ENCODE measurements at places on chromosomes 2 and 18.

GRCh38 chr18:58997811-58998337, 133.2 kb downstream of the ZNF532 start:
- DNase-seq = peak; percentile 69

- no peak for DNase-seq
These were observed 235.3 kb upstream of the PXDN start for GRCh38 chr2:1979569-1979968.

- DNase-seq = no peak
These were observed 749.3 kb upstream of the HS6ST1 start for GRCh38 chr2:129067953-129068352.

DNA sequence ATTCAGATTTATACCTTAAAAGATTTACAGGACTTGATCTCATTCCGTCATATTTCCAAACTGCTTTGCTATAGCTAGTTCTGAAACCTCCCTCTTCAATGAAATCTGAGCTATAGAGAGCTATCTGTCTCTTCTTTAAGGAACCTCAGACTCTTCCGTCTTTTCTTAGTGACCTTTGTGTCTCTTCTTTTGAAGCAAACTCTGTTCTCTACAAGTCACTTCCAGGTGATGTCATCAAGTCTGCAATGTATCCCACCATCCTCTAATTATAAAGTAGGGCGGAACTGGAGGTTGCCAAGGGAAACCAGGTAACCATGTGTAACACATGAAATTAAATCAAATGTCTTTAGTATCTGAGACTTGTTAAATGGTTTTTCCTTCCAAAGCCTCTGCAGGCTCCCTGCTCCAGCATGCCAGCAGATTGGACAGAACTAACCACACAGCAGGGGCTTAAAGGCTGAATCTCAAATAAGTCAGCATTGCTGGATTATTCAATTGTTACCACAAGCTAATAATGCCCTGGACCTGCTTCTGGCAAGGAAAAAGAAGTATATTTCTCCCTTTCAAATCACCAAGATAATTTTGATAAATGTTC, 41.2 kb upstream of the PEX13 start:
- no peak for DNase-seq

GRCh38 chr2:114609203-114609602, 166.8 kb downstream of the DPP10 start:
- no peak for DNase-seq

GRCh38 chr2:216431531-216431856, 19.2 kb downstream of the SMARCAL1 start:
- no peak for DNase-seq

- no peak for DNase-seq
These were observed 439.8 kb upstream of the LYPD1 start for GRCh38 chr2:133109772-133110171.
